ENCODE measurements at places on chromosomes 2 and 18. TPM values are rescaled to one million over a fixed set of nuclear protein-coding genes. Genes with fewer than 3 reads are reported as not detected.

DNA sequence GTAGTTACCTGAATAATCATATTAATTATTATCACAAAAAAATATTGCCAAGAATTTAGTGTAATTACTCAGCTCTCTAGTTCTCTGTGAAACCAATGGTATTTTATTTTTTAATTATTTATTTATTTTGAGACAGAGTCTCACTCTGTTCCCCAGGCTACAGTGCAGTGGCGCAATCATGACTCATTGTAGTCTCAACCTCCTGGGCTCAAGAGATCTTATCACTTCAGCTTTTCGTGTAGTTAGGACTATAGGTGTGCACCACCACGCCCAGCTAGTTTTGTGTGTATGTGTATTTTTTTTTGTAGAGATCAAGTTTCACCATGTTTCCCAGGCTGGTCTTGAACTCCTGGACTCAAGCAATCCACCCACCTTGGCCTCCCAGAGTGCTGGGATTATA, 440.4 kb upstream of the CDH20 start:
- DNase-seq = peak; percentile 69

- no peak for DNase-seq
Measured at GRCh38 chr18:56910237-56910636, 236.7 kb upstream of the BOD1L2 start.

DNA sequence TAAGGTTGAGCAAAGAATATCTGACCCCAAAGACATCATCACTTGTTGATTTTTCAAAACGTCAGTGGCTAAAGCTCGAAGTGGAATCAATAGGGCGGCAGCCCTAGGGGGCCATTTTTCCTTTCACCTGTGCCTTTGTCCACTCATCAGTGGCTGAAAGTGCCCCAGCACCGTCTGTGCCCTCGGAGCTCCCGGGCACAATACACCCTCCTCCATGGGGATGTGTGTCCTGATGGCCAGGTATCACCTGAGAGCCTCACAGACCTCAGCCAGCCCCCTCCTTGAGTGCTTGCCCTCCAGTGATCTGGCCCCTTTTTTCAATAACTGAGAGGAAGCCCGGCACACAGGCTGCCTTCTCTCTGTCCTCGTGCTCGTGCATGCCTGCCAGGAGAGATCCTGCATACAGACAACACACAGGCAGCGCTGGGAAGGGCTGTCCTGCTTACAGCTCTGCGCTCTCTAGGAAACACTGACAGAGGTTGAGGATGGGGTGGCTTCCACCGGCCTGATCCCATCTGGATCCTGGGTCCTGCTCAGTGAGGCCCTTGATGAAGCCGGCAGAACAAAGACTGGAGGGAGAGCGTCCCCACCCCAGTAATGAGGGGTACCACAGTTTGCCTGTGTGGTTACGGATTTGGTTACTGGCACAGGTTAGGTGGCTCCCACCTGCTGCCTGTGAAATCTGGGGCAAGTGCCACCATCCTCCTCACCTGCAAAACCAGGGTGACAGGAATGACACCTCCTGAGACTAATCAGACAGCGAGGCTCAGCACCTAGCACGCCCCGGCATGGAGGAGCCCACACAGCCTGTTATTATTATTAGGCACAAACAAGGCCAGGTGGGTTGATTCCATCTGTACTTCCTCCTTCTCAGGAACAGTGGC, 197.5 kb upstream of the RAB6C start:
- DNase-seq = no peak

The SERPINB12 gene
- not detected for total RNA-seq

DNA sequence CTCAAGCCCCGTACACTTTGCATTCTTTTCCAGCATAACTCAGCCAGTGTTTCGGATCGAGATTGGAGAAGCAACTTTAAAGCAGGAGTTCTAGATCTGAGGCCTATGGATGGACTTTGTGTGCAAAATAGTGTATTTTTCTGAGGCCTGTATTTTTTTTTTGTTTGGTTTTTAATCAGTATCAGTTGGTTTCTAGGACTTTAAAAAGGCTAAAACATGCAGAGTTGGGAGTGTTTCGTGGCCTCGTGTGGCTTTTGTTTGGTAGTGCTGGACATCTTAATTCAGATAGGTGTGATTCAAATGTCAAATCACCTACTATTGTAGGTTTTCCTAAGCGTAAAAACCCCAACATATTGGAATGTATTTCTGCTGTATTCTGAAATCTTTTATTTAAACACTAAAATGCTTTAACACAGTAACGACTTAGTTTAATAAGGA, 282 bp upstream of the PUS10 start:
- no peak for DNase-seq

GRCh38 chr2:117985092-117985491, 28.8 kb downstream of the CCDC93 start:
- DNase-seq = no peak

The SERPINB3 gene
- total RNA-seq = not detected

The CKAP2L gene
- total RNA-seq = 14.0 TPM

- no peak for DNase-seq
Measured at GRCh38 chr2:72780477-72780876, 45.4 kb downstream of the EXOC6B start.

DNA sequence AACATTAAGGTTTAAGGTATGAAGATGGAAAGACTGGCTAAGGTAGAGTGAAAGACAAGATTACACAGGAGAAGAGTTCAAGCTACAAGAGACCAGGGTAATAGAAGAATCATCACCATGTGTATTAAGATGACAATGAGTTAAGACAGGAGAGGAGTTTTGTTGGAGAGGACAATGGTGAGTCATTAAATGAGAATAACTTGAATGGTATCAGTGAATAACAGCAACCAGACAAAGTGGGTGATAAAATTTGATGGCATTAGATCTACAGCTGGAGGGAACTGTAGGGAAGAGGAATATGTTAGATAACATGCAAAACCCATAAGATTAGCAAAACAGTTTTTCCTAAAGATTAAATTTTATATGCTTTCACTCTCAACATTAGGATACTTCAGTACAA, 18.8 kb upstream of the ENOSF1 start:
- no peak for DNase-seq

DNA sequence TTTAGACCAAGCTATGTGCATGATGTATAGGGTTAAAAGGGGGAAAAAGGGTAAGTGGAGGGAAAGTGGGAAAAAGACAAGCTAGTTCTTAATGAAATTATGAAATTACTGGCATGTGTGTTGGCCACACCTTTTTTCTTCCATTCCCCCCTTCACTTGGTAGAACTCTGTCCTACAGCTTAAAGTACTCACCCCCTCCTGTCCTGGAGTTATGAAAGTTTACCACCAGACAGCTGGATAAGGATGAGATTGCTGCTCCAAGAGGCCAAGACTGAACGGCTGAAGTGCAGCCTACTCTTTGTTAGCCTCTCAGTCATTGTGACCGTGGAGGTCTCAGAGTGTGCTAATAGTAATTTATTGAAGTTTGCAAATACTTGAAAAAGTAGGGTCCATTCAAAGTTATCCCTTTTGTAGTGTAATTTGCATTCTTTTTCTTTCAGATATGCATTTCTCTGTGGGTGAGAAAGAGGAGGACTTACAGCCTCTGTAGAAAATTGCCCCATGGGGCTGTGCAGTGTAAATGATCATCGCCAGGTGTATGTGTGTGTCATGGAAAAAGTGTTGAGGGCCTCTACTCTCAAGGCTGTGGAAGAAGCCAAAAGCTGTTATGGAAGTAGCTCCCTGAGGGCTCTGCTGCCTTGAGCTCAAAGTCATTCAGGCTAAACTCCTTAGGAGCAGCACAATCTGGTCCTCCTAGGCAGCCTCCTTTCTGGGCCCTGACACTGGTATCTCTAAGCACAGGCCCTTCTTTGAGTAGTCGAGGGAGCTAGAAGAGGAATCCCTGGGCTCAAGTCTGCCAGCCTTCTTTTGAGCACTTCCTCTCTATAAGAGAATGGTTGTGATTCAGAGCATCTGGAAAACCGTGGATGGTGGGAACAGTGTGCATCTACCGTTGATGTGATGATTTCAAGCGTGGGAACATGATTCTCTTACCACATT, 46.2 kb downstream of the LHCGR start:
- DNase-seq = no peak

The EVA1A gene
- 281 TPM for total RNA-seq

The CNGA3 gene
- not detected for total RNA-seq

The LOXHD1 gene
- total RNA-seq = not detected

DNA sequence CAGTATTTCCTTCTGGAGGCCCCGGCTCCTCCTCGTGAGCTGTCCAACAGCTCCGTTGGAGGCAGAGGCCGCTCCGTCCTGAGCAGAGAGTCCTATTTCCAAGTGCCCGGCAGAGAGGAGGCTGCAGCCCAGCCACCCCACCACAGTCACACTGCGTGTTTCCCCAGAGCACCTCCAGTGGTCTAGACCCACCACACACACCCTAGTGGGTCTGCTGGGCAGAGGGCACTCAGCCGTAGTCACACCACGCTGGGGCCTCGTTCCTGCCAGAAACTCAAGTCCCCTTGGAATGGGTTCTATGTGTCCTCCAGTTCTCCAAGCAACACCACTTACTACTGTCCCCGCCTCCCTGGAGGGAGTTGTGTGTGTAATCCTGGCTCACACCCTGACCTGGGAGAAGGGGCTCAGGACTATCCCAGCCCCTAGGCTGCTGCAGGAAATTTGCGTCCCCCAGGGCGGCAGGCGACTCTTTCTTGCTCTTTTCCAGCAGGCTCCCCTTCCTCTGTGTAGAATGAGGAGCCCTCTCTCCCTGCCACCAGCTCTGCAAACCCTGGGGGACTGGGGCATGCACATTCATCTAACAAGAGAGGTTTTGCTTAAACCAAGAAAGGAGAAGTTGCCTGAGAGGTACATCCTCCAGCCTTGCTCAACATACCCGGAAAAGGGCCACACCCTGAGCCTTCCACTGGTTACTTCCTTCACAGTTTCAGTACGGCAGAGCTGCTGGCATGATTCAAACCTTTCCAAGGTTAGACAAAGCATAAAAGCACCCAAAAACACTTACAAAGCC, 114.1 kb downstream of the NDUFA10 start:
- DNase-seq = no peak

GRCh38 chr2:207768168-207768865, 1.4 kb downstream of the FZD5 start:
- no peak for DNase-seq

The UGT1A8 gene
- 0.87 TPM for total RNA-seq

GRCh38 chr18:33404244-33404873, 36.2 kb downstream of the CCDC178 start:
- no peak for DNase-seq

DNA sequence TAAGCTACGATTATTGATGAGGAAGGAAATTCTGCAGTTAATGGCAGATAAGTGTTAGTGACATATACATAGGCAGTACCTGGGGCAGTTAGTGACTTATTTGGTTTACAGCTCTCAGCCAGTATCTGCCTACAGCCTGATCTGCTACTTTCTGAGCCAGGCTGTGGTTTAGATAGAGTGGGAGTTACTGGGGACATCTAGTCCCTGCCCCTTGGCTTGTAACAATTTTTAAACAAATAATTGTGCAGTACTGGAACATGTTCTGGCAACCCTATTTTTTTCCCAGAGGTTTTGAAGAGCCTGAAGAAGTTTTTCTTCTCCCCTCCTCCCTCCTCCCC, 2.3 kb downstream of the KIF5C start:
- DNase-seq = no peak

The TAF4B gene
- 4.7 TPM for total RNA-seq

GRCh38 chr2:106694964-106695470, 190.9 kb downstream of the ST6GAL2 start:
- DNase-seq = no peak

GRCh38 chr2:234258562-234259141, 208.2 kb downstream of the SPP2 start:
- DNase-seq = no peak

GRCh38 chr2:113977060-113977659, 87.3 kb downstream of the ACTR3 start:
- peak; percentile 14 for DNase-seq

GRCh38 chr2:67463810-67464209, 66.7 kb downstream of the ETAA1 start:
- peak; percentile 88 for DNase-seq

- DNase-seq = peak; percentile 73
Measured at GRCh38 chr2:34162231-34162630, 563.1 kb upstream of the FAM98A start.

- DNase-seq = peak; percentile 70
Measured at GRCh38 chr2:234496835-234497593, at the start of gene ARL4C. TSS of gene ARL4C (minus strand) at chr2:234497081. CDS start at chr2:234496586, 495 bp downstream.

DNA sequence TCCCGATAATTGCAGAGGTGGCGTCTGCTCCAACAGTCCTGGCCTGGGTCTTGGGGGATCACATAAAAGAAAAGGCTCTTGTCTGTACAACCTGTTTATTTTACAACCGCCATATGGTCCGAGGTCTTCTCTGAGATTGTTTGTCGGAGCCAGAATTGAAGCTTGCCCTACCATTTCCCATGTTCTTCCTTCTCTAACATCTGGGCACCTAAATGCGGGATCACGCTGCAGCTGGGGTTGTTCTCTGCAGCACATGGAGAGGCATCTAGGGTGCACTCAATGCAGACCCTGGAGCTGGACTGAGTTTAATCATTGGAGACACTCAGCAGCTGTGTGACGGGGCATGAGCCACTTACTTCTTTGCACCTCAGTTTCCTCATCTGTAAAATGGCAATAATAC, 107.7 kb downstream of the ACKR3 start:
- DNase-seq = no peak

GRCh38 chr2:200962811-200963123, 693 bp downstream of the ORC2 start:
- no peak for DNase-seq

- no peak for DNase-seq
Measured at GRCh38 chr2:115084446-115084845, 642.0 kb downstream of the DPP10 start.

The UCN gene
- total RNA-seq = 5.3 TPM

- no peak for DNase-seq
Measured at GRCh38 chr18:50791599-50792438, 28.0 kb downstream of the MRO start.

DNA sequence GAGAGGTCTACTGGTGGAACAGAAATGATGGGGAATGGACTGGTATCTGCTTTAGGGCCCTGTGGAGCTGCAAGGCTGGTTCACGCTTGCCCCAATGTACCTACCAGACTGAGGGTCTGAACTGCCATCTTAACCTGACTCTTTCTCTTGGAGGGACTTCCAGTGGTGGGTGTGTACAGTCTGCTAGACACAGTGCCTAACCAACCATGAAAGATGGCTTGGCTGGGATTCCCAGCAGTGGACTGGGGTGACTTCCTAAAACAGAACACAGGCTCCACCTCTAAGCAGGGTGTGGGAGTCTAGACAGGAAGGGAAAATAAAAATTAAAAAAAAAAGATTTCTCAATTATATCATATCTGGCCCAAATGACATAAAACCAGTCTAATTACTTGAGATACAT, 25.5 kb upstream of the MYO3B start:
- DNase-seq = no peak

All from Caki2 (cell line).